ENCODE measurements at places on chromosomes 2 and 18.
A peak's percentile ranks its signal among the peaks of the same experiment; 100 is the strongest.

- DNase-seq: no peak
These were observed 19.0 kb downstream of the KRCC1 start for GRCh38 chr2:88036606-88037005.

- DNase-seq: peak; percentile 51
These were observed 96.3 kb upstream of the STON1 start for GRCh38 chr2:48433682-48434081.

GRCh38 chr18:55018602-55019001 lies 59.3 kb upstream of the CCDC68 start:
- no peak for DNase-seq

- no peak for DNase-seq
These were observed 211.9 kb downstream of the AGPS start for GRCh38 chr2:177604271-177605065.

DNA sequence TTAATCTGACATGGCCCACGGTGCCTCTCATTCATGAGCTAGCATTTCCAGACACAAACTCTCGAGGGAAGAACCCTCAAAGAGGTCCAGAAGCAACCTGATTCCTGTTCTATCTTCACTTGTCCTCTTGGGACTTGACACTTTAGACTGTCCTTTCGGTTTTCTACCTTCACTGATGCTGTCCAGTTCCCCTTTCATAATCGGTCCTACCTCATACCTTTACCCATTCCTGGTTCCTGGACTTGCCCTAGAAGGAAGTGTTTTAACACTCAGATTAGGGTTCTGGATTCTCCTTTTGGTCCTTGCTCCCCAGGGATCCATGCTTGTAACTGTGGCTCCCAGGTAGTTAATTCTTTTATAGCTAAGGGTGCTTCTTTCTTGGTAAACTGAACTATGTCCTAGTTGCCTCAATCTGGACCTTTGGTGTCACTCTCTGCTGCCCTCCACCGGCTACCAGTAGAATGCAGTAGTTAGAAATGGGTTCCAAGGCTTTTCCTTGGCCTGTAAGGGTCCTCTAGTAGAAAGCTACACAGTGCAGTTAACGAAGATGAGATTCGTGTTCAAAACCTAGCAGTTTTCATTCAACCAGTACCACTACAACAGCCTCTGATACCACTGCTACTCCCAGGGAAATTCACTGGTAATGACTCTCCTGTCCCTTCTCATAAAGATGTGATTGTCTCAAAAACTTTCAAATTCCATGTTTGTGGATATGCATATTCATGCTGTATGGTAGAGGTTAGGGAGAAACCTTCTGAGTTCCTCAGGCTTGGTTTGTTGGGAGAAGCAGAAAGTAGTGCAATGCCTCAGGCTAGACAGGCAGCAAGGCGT lies 178.1 kb upstream of the CYP26B1 start:
- no peak for DNase-seq

DNA sequence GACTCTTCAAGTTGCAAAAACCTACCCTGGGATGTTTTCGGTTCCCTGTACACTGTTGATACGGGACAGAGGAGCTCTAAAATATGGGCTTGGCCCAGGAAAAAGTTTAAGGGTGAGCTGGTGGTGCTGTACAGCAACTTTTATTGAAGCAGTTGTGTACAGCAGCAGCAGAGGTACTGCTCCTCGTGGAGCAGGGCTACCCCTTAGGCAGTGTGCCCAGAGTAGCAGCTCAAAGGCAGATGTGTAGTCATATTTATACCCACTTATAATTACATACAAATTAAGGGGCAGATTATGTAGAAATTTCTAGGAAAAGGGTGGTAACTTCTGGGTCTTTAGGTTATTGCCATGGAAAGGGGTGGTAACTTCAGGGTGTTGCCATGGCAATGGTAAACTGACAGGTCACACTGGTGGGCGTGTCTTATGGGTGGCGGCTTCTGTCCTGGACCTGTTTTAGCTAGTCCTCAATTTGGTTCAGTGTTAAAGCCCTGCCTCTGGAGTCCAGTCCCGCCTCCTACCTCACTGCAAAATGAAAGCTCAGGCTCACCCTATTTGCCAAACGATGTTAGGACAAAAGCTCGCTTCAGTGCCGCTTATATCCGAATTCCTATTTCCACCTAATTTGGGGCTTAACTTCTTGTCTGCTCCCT lies 203.2 kb downstream of the ETAA1 start:
- no peak for DNase-seq

DNA sequence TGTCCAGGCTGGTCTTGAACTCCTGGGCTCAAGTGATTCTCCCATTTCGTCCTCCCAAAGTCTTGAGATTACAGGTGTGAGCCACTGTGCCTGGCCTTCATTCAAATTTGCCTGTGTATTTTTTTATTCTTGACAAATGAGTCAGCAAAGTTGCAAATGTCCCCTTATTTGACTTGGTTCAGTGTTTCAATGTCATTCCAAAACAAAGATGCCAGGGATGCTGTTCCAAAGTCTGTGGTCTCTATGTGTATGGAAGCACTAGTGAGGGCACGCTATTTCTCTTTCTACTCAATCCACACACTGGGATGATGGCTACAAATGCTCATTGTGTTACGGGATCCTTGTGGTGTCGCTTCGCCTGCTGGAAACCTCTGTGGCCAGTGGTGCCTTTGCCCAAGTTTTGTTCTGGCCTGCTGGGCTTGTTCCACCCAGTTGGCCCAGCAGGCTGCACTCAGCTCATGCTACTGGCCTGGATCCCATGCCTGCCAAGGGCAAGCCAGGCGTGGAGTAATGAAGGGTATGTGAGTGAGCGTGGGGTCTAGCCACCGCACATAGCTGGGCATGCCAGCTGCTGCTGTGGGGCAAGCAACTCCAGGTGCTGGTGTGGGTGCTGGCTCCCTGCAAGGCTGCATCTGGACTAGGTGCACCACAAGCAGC lies 35.6 kb downstream of the FBXO48 start:
- DNase-seq: no peak

DNA sequence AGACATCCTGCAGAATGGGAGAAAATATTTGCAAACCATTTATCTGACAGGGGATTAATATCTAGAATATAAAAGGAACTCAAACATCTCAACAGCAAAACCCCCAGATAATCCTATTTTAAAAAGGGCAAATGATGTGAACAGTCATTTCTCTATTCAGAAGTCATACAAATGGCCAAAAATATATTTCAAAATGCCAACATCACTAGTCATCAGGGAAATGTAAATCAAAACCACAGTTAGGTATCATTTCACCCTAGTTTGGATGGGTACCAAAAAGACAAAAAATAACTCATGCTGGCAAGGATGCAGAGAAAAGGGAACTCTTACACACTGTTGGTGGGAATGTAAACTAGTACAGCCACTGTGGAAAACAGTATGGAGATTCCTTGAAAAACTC lies 70.0 kb downstream of the TBR1 start:
- DNase-seq: no peak

DNA sequence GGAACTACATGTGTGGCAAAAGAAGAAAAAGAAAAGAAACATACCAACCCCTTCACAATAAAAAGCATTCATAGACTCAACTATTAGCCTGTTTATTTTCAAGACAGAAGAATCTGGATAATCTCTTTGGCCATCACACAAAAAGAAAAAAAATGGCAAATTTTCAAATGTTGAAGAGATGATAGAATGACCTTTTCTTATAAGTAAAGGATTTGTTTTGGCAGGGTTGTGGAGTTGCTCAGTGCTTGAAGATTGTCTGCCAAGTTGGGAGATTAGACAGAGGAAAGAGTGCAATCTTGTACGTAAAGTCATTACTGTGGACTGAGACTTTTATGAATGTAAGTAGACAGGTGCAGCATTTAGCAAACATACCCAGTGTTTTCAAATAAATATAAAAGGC lies 18.5 kb upstream of the FAM171B start:
- no peak for DNase-seq

- DNase-seq: peak; percentile 95
These were observed at the start of gene RDH14 for GRCh38 chr2:18560031-18560796. RDH14 (minus strand) TSS chr2:18560653; CDS start chr2:18560572, 81 bp downstream.

DNA sequence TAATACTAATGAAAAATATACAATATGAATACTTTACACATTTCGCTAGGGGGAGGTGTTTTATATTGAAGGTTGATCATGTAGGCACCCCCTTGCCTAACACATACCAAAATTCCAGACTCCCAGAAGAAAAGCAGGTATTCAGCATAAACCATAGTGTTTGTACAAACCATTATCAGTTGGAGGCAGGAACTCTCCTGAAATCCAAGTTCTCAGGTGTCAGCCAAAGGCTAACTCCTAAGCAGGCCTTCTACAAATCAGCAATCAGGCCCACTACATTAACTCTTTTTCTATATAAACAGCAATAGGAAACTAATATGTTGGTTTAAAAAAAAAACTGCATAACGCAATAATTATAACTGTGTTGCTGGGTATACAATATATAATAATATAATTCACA lies 44.5 kb downstream of the MAP3K2 start:
- DNase-seq: no peak

DNA sequence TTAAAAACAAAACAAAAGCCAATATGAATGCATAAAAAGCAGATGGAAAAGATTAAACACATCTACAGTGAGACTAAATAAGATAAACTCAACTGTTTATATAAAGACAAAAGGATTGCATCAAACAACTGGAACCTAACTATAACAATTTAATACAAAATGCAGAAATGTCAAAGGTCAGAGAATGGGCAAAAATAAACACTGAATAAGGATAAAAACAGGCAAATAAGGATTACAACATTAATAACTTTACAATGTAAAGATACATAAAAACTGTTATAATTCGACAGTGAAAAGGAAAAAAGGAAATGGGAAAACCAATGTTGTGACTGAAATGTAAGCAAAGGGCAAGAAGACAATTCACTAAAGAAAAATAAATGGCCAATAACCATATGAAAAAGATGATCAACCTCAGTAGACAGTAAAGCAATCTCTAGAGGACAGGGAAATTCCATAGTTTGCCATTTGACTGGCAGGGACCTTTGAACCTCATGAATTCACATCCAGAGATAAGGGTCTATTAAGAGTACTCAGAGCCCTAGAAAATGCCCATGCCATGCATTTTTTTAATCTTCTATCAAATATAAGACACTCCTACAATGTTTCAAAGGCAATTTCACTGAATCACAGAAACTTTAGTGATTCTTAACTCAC lies 83.7 kb downstream of the TMEM131 start:
- no peak for DNase-seq

GRCh38 chr2:57962861-57963260 lies 83.7 kb upstream of the VRK2 start:
- no peak for DNase-seq

GRCh38 chr2:88613921-88614320 lies 13.3 kb downstream of the EIF2AK3 start:
- no peak for DNase-seq

- DNase-seq: no peak
These were observed 166.9 kb downstream of the ETAA1 start for GRCh38 chr2:67564076-67564475.

GRCh38 chr2:157181234-157181633 lies 76.3 kb upstream of the GALNT5 start:
- no peak for DNase-seq

GRCh38 chr2:202847693-202848524 lies 23.7 kb downstream of the ICA1L start:
- DNase-seq: no peak

DNA sequence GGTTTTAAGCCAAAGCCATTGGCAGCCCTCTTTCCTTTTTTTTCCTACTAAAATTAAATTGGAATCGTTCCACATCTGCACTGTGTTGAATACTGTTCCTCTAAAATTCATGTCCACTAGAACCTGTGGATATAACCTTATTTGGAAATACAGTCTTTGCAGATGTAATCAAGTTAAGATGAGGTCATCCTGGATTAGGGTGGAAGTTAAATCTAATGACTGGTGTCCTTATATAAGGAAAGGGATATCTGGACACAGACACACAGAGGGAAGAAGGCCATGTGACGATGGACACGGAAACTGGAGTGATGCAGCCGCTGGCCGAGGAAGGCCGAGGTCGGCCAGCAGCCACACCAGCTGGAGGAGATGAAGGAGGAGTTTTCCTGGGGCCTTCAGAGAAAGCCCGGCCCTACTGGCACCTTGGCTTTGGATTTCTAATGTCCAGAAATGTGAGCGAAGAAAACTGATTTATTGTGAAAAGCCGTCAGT lies 49.4 kb downstream of the LONRF2 start:
- peak; percentile 54 for DNase-seq

- DNase-seq: no peak
These were observed 443.1 kb downstream of the THSD7B start for GRCh38 chr2:137208431-137208891.

- no peak for DNase-seq
These were observed 103.9 kb downstream of the SLC8A1 start for GRCh38 chr2:40348038-40348437.

DNA sequence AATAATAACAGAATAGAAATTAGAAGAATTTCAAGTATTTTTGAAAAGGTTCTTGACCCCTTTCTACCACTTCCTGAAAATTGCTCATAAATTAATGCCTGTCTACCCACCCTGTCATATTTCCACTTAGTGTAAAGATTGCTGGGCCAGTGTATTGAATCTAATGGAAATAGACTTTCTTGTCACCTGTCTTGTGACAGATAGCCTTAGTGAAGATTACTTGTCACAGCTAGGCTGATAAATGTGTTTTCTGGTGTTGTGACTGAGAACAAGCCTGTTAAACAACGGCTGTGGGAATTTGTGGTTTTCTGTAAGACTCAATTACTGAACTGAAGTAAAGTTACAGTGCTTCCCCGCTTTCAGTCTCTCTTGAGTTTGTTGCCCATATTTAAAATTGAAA lies 37.0 kb downstream of the PIK3C3 start:
- DNase-seq: no peak

DNA sequence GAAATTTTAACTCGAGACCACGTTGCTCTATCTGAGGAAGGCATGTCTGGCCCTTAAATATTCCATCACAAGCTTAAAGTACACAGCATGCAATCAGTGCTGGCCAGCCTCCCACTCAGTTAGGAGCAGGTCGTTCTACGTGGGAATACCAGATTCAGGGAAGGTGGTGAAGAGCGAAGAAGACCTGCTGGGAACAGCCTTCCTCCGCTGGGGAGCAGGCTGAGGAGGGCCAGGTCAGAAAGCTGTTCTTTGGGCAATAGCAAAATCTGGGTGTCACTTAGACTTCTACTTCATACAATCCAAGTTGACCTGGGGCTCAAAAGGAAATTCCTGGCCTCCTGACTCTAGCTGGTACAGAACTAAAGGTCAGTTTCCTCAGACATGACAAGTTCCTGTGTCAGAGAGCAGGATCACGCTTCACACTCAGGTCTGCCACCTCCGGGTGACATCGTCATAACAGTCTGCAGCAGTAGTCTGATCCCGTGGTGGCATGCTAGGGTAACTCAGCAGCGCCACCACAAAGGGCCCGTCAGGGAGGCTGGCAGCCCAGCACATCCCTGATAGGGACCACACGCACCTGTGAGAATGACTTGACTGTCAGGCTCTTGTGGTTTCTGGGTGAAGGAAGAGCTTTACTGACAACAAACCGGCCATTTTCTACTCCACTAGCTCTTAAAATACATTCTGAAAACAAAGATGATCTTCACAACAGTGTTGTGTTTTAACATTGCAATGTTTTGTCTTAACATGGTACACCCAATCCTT lies 35.2 kb upstream of the NAPG start:
- DNase-seq: peak; percentile 43

All from heart left ventricle (tissue), 16 donors.